ENCODE measurements at places on chromosomes 5 and 9. TPM values are rescaled to one million over a fixed set of nuclear protein-coding genes. Genes with fewer than 3 reads are reported as not detected.

GRCh38 chr5:111914966-111915636 lies 158.1 kb upstream of the NREP start:
- no peak for DNase-seq
- H3K4me3 ChIP-seq: no peak overlapping the region
- no peaks in the 10 kb centered on the region for H3K36me3 ChIP-seq
- no peak overlapping the region for H3K27ac ChIP-seq
- H3K4me1 ChIP-seq: no peaks in the 10 kb centered on the region

GRCh38 chr5:90294604-90295003 lies 115.0 kb downstream of the CETN3 start:
- H3K27me3 ChIP-seq: no peaks in the 10 kb centered on the region
- DNase-seq: no peak
- no peak overlapping the region for H3K27ac ChIP-seq
- no peaks in the 10 kb centered on the region for H3K36me3 ChIP-seq

- no peaks in the 10 kb centered on the region for H3K4me1 ChIP-seq
- no peaks in the 10 kb centered on the region for H3K27me3 ChIP-seq
- H3K27ac ChIP-seq: peak overlapping the region; percentile 76
- no peak for DNase-seq
Measured at GRCh38 chr9:4084435-4084818, 215.4 kb downstream of the GLIS3 start.

- H3K4me3 ChIP-seq: no peak overlapping the region
- DNase-seq: no peak
- no peak overlapping the region for H3K27ac ChIP-seq
- H3K36me3 ChIP-seq: no peaks in the 10 kb centered on the region
- H3K4me1 ChIP-seq: peaks cover 2% of the 10 kb centered on the region
- no peaks in the 10 kb centered on the region for H3K27me3 ChIP-seq
Measured at GRCh38 chr5:143121135-143121475, 282.4 kb downstream of the NR3C1 start.

DNA sequence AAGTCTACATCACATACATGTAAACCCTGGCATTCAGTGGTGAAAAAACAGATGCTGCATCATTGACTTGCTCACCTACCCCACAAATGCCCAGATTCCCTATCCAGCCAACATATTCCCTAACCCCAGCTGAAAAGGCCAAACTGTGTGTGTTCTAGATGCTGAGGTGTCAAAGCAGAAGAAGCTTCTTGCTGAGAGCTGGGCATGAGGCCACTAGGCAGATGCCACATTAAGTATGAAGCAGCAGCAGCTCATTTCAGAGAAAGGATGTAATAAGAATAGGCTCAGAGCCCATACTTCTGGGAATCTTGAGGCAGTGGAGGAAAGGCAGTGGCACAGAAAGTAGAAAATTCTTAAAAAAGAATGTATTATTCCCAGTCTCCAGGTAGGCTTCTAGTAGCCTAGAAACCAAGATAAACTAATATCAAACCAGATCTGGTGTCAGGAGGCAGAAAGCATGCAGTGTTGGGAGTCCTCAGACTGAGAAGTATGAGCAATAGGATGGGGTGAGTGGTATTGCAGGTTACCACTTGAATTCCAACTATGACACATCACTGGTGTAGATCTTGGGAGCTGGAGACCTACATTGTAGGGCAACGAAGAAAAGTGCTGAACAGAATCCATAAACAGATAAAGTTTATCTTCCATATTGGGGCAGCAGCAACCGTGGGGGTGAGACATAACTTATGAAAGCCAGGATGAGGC lies 71.9 kb upstream of the GRHPR start:
- H3K4me3 ChIP-seq: no peak overlapping the region
- H3K36me3 ChIP-seq: peaks cover 45% of the 10 kb centered on the region
- H3K27me3 ChIP-seq: no peaks in the 10 kb centered on the region

DNA sequence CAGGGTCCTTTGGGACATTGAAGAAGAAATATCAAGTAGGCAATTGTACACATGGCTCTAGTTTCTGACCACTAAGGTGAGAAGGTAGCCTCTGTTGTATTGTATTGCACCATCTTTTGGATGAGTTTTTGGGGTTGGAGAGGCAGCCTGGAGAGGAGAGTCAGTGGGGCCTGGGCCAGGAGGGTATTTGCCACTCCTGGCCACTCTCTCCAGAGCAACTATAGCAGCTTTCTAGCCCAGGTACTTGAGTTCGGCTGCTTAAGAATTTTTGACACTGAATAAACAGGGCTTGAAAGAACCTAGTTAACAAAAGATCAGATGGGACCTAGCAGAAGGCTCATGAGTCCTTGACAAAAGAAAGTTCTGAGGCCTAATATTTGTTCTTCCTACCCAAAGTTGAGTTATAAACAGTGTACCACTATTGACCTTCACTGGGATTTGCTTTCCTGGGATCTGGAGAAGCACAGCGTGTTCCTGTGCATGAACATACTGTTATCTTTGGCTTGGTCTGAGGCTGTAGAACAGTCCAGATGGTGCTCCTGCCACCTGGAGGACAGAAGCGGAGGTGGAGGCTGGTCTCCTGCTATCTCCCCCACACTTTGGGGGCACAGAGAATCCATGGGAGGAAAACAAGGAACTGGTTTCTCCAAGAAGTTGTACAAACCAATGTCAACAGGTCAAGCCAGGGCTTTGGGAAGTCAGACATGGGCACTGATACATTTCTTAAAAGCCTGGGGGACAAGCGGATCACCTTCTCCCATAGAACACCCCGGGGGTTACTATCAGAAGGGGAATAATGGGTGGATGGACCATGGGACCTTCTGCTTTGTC lies 110.4 kb upstream of the LIFR start:
- no peak overlapping the region for H3K4me3 ChIP-seq
- no peaks in the 10 kb centered on the region for H3K27me3 ChIP-seq
- no peak for DNase-seq
- H3K27ac ChIP-seq: no peak overlapping the region

DNA sequence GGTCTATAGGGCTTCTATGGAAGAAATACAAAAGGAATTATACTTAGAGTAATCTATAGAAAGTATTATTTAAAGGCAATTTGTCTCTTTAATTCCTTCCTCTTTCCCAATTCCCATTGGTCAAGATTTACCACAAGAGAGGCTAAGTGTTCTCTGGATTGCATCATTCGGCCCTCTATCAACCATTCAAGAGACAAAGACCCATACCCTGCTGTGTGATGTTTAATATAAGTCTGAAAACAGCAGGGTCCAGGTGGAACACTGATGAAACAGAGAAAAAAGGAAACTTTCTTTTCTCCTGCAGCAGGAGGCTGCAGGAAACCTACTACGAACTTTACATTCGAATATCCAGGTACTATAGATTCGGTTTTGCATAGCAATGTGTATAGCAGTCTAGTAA lies 323.4 kb downstream of the CHSY3 start:
- H3K4me1 ChIP-seq: peaks cover 3% of the 10 kb centered on the region
- no peaks in the 10 kb centered on the region for H3K27me3 ChIP-seq
- H3K4me3 ChIP-seq: no peak overlapping the region
- H3K27ac ChIP-seq: no peak overlapping the region
- no peaks in the 10 kb centered on the region for H3K36me3 ChIP-seq
- DNase-seq: no peak

Gene HACD4
- 0.97 TPM for total RNA-seq

GRCh38 chr9:76516350-76516749 lies 57.4 kb downstream of the GCNT1 start:
- no peak for DNase-seq
- no peaks in the 10 kb centered on the region for H3K4me1 ChIP-seq
- no peaks in the 10 kb centered on the region for H3K27me3 ChIP-seq

Gene LCN12
- total RNA-seq: not detected

DNA sequence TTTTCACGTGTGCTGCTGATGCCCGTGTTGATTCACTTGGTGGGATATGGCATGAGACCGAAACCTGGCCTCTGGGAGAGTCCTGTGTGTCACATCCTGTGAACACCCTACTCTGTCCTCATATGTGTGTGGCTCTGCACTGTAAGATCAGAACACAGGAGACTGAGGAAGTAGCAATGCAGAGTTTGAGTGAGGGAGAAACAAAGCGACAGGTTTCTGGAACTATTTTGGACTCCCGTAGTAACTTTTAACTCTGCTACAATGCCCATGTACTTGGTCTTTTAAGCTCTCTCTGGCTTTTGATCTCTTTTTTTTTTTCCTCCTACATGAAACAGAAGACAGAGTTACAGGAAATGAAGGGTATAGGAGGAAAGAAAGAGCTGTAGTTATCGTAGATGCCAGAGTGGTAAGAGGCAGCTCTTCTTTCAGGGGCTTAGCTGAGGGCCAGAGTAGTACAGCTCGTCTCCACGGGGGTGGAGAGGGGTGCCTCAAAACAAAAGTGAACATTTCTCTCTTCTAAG lies 26.6 kb downstream of the GRAMD2B start:
- no peaks in the 10 kb centered on the region for H3K27me3 ChIP-seq
- H3K4me1 ChIP-seq: no peaks in the 10 kb centered on the region
- H3K4me3 ChIP-seq: no peak overlapping the region
- DNase-seq: no peak

Gene CD274
- 3.0 TPM for total RNA-seq

Gene CCDC187
- total RNA-seq: not detected

Gene GRIA1
- total RNA-seq: not detected

All from esophagus squamous epithelium (tissue), 5 donors.